ENCODE measurements at places on chromosomes 16 and 17.

- DNase-seq = no peak
Measured at GRCh38 chr17:4514206-4514605, 15.5 kb downstream of the SPNS2 start.

DNA sequence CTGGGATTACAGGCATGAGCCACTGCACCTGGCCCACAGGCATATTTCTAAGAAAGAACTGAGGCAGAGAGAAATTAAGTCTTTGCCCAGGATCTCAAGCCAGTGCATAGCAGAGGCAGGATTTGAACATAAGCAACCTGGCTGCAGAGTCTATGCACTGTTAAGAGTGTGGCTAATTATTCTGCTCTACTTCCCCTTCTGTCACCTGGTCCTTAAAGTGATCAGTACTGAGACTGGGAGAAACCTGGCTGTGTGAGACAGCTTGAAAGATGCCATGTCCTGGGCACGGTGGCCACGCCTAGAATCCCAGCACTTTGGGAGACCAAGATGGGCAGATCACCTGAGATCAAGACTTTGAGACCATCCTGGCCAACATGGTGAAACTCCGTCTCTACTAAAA is 58.1 kb downstream of the IQCK start:
- DNase-seq = no peak

DNA sequence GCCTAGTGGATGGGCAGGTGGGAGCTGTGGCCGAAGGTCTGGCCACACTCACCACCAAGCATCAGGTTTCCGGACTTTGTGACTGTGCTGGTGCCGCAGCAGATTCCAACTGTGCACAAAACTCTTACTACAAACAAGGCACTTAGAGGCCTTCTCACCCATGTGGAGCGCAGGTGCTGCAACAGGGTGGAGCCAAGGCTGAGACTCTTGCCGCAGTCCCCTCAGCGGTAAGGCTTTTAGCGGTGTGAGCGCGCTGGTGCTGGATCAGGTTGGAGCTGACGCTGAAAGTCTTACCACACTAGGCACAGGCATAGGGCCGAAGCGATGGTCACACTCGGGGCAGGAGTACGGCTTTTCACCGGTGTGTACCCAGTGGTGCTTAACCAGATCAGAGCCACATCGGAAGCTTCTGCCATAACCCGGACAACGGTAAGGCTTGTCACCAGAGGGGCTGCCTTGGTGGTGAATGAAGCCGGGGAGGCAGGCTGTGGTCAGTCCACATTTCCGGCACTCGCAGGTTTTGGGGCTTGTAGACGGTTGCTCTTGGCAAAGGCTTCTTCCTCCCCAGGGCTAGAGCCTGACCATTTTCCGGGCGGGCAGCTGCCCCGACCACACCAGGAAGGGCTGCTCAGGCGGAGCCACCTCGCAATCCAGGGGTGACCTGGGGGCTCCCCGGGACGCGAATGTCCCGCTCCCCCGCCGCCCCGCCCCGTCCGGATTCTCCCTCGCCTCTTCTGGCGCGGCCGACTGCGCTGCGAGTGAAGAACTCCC is 1.0 kb upstream of the ARMC5 start:
- DNase-seq = no peak

DNA sequence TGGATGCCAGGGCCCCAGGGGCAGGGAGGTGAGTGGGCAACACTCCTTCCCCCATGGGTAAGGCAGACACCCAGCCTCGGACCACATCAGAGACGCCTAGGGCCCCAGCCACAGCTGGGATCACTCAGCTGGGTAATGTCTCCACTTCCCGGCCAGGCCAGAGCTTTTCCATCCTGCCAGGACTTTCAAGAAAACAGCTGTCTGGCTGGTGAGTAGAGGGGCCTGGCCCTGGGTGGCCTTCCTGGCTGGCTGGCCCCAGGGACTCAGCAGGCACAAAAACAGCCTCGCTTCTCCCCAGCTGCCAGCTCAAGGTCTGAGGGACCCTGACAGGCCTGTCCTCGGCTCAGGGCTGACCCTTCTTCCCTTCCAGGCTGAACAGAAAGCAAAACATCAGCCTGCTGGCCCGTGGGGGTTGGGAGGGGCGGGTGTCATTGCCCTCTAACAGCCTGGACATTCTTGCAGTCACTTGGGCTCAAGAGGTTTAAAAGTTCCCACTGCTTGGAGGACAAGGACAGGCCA is 45.3 kb upstream of the JPH3 start:
- DNase-seq = no peak

DNA sequence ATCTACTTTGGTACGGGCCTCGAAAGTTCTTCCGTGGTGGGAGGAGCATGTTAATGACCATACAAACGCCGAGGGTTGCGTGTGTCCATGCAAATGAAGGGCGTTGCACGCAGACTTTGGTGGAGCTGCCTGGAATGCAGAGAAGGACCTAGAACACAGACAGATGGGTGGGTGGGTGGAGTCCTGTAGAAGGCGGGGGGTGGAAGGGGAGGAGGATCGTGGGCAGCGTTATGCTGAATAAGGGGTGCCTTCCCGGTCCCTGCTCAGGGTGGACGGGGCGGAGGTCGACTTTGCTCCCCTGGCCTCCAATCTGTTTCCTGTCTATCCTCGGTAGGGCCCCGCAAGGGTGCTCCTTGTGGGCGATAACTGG is 795 bp upstream of the PAQR4 start:
- DNase-seq = peak; percentile 60

DNA sequence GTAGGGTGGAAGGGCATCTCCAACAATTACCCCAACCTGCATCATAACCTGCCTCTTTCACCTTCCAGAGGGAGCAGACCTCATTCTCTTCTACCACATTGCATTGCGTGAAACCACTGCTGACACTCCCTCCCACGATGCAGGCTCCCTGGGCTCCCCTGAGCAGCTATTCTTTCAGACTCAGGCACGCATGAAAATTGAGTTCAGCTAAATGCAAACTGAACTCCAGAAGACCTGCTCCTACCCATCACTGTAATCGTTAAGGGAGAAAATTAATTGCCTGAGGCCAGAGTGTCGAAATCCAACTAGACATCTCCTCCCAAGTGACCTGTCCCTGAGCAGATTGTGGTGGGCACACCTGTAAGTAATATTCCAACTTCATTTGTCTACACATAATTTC is 186.0 kb downstream of the GRIN2A start:
- no peak for DNase-seq

GRCh38 chr17:63029541-63029940 is 63.5 kb downstream of the TANC2 start:
- no peak for DNase-seq

DNA sequence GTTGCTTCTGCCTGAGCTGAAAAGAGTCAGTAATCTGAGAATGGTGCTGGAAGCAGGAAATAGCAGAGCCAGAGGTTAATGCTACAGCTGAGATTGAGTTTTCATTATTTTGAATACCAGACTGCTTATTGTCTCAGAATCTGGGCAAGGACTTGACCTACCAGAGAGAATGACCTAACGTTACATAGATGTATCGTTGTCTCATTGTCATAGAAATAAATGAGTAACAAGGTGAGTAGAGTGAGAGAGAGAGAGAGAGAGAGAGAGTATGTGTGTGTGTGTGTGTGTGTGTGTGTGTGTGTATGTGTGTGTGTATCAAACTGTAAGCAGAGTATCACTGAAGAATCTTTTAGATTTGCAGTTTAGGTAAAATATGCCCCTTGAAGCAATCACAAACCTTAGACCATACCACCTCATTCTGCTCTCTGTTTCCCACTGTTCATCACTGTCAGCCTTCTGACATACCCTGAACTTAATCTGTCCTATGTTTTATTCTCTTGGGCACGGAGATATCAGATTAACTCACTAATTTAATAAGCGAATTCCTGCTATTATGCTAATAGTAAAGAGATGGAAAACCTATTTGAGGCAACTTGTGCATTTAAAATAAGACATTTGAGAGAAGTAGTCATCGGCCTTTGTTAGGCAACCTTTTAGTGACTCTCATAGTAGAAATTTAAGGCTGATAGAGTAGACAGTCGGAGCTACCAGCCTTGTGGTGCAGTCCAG is 87.8 kb downstream of the CYB561 start:
- no peak for DNase-seq

DNA sequence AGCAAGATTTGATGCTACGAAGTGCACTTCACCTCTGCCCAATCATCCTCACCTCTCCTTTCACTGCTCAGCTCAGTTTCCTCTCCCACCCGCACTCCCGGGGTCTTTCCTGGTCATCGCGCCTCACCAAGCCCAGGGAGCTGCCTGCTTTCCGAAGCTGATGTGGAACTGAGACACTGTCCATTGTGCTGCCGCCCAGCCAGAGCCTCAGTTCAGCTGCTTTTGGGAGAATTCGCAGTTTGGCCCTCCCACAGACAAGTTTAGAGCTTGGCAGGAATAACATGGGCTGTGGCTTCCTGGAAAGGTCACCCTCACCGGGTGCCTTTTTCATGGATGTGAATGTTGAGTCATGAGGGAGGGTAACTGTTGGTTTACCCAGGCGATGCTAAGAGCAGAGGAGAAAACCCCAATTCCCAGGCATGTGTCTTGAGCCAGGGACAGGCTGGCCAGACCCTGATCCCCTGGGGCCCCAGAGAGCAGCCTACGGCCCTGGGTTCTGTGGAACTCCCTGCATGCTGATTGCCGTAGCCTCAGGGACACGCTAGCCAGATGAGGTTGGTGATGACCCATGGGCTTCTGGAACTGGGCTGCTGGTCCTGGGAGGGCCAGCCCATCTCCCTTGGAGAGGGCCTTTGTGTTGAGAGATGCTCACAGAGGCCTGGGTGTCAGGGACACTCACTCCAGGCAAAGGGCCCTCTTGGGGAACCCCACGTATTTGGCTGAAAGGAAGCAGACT is 1687.5 kb downstream of the TP53TG3F start:
- no peak for DNase-seq

All from NCI-H1436 (cell line).